ENCODE measurements at places on chromosomes 5 and 9.

- no peak for DNase-seq
Observed at GRCh38 chr5:146344155-146345118, 5.8 kb downstream of the POU4F3 start.

- no peak for DNase-seq
Observed at GRCh38 chr5:145811834-145812625, 23.1 kb downstream of the PRELID2 start.

DNA sequence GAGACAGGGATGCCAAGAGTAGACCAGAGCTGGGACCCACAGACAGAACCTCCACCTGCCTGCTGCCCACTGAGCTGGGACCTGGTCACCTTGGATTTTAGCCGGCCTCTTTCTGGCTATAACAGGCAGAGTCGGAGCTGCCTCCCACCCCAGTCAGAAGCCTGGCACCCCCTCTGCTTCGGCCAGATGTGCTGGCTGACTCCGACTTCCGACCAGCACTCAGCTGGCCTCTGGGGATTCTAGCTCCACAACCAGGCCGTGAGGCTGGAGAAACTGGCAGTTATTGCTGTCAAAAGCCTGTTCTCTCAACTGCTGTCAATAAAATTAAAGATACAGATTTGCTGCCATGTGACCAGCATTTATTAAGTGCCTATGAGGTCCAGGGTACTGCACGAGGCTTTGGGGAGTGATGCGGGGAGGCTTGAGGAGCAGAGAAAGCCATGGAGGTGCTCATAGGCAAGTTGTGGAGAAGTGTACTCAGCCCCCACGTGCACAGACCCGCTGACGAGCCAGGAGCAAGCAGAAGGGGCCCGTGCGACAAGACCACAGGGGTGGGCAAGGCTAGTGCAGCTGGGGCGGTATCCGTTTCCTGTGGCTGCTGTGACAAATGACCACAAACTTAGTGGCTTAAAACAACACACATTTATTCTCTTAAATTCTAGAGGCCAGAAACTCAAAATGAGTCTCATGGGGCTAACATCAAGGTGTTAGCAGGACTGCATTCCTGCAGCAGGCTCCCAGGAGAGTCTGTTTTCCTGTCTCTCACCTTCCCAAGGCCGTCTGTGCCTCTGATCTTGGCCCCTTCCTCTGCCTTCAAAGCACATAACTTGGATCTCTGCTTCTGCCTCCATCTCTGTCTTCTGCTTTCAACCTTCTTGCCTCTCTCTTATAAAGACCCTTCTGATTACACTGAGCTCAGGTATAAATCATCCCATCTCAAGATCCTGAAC, 13.1 kb downstream of the GFI1B start:
- no peak for DNase-seq

- DNase-seq, result no peak
Observed at GRCh38 chr9:16771356-16771755, 99.1 kb downstream of the BNC2 start.

- no peak for DNase-seq
Observed at GRCh38 chr5:167587772-167588437, 703.5 kb upstream of the WWC1 start.

- DNase-seq, result no peak
Observed at GRCh38 chr5:76471987-76472334, 68.9 kb downstream of the IQGAP2 start.

DNA sequence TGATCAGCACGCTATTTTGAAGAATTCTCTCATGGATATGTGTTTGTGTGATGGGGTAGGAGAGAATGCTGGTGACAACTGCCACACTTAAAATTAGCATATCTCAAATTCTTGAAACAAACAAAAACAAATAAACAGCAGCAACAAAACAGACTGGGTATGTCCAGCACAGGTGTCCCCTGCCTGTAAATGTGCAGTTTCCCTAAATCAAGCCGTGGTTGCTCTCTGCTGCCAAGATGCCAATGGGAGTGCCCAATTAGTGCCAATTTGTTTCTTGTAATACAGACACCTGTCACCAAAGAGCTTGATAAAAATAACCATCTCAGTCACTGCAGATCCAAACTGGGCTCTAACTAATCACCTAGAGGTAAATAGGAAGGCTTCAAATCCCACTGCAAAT, 144.2 kb upstream of the SMARCA2 start:
- DNase-seq, result no peak
